T follicular helper cell (primary cell): ENCODE measurements at places on chromosomes 13 and 19.

- DNase-seq: no peak
These were observed 2758.2 kb downstream of the PCDH9 start for GRCh38 chr13:64471916-64472315.

DNA sequence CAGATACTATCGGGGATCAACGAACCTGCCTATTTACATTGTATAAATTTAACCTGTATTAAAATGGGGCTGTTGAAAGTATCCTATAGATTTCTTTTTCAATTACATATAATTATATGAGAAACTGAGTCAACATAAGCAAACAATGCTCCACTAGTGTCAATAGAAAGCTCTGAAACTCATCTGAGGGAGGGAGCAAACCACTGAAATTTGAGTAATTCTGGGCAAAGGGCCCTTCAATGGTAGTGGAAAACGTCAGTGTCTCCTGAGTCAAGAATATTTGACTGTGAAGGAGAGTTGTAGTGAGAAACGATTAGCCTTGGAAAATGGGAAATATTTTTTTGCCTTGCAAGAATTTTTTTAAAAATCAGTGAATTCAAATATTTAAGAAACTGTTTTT, 17.6 kb upstream of the VN1R4 start:
- DNase-seq: no peak

DNA sequence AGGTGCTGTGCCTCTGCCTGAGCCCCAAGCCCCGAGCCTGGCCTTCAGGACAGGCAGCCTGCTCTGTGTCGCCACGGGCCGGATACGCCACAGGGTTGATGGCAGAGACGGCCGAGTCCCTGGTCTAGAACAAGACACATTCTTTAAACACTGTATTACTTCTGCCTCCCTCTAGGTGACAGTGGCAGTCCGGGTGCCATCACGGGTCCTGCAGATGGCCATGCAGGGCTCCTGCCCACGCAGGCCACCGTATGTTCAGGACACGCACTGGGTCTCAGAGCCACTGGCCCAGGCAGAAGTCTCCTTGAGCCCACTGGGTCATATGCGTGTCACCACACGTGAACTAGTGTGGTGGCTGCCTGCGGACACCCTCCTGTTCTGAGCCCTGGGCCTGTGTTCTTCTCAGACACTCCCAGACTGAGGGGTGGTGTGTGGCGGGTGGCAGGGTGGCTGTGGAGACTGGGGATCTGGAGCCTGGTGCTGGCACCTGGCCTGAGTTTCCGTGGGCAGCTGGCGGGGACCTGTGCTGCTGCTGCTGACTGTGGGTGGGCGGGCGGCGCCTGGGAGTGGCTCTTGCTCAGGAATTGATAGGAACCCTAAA, 4.4 kb downstream of the PLEKHJ1 start:
- no peak for DNase-seq

DNA sequence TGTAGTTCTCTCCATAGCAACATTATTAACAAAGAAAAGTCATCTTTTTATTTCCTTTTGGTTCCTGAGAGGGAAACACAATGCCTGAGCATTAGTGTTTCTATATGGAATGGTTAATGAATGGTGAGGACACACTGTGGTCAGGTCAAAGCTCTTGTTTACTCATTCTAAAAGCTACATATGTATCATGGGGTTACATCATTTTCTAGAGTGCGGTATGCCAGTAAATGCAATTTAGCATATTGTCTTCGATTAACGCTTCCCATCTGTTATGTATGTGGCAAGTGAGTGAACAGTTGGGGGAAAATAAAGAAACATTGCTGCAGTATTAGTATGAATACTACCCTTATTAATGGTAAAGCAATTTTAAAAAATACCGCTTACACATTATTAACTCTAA, 1152.2 kb upstream of the SPRY2 start:
- DNase-seq: no peak

DNA sequence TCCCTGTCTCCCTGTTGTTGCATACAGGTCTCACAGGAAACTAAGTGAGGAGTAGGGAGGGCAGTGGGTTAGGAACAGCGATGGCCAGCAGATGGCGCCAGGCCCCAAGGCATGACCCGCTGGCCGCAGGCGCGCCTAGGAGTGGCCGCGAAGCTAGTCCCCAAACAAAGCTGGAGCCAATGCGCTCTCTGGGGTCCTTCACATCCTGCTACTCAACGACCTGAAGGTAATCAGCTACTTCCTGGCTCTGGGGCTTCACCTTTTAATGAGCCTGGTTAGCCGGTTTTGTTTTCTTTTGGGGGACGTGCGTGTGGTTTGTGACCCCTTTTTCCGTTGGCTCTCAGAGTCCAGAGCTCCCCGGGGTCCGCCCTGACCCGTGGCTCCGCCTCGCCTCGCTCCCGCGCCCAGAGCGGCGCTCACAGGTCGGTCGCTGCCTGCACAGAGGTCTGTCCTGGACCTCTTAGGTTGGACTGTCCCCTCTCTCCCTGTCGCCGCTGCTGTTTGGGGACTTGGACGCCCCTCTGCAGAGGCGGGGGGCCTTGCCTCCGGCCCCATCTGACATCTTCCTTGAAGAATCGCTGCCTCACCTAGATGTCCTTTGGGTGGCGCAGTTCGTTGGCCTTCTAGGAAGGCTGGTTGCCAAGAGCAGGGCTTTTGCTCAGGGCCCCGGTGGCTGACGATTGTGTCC, 62.2 kb upstream of the GTF3A start:
- DNase-seq: peak; percentile 56

DNA sequence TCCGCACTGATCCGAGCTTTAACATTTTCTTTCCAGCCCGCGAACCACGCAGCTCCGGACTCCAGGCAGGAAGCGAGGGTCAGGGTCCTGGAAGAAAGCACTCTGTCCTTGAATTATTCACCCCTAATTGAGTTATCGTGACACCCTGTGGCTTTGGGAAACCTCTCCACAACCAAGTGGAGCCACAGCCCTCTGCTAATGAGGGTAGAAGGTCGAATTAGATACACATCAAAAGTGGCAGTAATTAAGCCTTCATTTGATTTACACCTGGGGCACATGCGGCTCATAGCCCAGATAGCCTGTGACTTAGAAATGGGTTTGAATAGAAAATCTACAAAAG, 15.9 kb upstream of the RNF17 start:
- no peak for DNase-seq

GRCh38 chr19:58355908-58356765, 2.8 kb upstream of the A1BG start:
- peak; percentile 28 for DNase-seq

DNA sequence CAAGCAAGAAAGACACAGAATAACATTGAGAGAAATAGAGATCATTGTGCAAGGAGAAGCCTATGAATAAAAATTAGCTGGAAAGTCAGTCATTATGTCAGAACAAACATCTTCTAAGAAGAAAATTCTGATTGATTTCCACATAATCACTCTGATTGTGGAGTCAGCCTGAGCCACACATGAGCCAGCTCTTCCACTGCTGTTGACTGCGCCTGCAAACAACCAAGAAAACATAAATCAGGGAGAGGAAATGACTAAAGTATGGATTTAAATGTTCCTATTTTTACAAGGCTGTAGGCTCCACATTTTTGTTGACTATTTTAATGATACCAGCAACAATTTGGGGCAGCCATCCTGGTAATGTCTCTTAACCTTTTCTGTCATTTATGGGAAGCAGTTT, 962.3 kb downstream of the EFNB2 start:
- DNase-seq: no peak

- no peak for DNase-seq
These were observed 406.8 kb downstream of the MYO16 start for GRCh38 chr13:109036078-109036780.

DNA sequence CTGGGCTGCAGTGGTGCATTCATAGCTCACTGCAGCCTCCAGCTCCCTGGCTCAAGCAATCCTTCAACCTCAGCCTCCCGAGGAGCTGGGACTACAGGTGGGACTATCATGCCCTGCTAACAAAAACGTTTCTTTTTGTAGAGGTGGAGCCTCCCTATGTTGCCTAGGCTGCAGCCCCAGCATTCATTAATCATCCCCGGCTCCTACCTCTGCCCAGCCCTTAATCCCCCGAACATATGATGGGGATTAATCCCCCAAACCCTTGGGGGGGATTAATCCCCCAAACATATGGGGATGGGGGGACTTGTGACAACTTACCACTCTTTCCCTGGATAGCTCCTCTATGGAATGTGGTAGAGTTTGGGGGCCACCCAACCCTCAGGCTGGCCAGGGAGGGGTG, 45.9 kb downstream of the SUGP2 start:
- DNase-seq: no peak

GRCh38 chr19:33063356-33063752, 1.3 kb downstream of the RHPN2 start:
- DNase-seq: no peak

DNA sequence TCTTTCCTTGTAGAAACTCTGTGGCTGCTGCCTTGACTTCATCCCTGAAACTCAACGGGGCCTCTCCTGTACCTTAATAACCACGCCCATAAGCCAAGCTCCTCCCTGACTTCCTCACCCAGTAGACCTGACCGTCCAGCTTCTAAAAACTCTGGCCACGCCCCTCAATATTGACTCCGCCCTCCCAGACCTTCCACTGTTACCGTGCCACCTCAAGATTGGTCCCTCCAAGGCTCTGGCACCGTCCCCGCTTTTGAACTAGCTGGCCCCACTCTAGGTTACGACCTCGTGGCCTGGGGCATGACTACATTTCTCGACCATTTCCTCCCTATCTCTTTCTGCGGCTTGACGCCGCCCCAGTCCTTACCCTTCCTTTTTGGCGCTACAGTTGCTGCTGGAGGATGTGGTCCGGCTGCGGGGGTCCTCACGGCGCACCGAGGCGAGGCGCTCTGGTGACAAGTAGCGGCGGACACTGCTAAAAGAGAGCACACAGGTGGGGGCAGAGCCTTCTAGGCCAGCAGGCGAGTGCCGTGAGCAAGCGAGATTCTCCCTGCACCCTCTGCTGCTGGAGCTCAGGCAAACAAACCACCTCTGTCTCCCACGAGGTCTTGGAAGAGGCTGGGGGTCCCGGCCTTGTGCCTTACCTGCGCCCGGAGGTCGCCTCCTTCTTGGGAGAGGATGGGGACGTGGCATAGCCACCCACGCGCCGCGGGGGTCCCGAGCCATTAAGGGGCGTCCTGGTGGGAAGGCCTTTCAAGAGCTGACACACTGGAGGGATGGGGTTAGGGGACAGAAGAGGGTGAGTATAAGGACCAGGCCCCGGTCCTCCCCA, 2.3 kb upstream of the EML2 start:
- peak; percentile 5 for DNase-seq

DNA sequence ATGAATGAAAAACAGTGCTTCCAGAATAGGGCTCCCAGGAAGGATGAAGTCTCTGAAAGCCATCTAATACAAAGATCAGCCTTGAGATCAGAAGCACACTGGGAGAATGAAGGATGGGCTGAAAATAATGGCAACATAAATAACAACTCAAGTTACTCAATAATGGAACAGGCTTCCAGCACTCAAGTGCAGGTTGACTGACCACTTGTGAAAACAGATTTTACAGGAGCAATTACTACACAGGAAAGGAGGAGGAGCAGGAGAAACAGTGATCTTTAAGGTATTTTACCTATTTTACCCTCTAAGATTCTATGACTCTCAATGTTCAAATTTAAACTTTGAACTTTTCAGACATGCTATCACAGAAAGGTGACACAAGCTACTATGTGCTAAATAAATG, 106.0 kb downstream of the USP12 start:
- DNase-seq: no peak

DNA sequence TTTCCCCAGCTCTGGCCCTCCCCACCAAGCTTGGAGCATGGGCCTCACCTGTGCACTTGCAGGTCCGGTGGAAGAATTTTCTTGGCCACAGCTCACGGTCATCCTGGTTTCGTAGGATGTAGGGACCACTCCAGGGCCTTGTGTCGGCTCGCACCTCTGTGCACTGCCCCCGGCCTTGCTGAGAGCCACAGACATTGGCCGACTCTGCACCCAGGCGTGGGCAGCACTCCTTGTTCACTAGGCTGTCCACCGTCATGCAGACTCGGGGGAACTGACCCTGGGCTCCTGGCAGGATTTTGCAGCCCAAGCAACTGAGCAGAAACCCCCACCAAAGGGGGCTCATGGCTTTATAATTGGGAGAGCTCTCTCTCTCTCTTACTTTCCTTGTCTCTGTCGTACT, 569 bp downstream of the DCT start:
- DNase-seq: no peak

DNA sequence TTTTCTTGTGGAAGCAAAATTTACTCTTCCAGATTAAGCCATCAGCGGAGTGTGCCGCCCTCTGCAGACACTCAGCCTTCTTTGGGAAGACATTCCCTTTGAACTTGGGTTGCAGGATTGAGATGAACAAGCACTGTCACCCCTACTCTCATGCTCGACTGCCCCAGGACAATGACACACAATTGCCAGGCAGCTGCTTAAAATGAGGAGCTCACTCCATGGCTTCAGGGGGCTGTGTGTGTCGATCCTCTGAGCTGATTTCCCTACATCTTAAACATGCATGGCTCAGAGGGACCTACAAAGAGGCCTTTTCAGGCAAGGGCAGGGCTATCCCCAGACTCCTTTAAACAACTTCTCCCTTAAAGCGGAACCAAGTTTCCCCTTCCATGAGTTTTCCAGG, 107.5 kb upstream of the MBNL2 start:
- DNase-seq: no peak

DNA sequence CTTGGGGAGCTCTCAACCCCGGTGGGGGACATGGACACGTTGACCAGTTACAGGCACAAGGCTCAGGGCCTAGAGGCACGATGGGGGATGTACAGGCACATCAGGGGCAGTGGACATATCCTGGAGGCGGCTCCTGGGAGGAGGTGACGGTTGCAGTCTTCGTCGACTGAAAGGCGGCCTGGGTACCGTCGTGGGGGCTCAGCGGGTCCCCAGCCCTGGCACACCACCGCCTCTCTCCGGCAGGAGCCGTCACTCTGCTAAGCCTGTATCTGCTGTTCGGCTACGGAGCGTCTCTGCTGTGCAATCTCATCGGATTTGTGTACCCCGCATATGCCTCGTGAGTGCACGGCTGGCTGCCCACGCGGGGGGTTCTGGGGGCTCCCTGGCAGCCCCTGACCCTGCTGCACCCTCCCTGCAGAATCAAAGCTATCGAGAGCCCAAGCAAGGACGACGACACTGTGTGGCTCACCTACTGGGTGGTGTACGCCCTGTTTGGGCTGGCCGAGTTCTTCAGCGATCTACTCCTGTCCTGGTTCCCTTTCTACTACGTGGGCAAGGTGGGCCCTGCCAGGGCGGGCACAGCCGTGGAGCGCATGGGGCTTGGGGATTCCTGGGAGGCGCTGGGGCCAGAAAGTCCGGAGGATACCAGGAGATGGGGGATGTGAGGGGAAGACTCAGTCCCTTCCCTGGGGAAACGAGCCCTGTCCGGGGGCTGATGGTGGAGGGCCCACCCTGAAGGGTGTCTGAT, 4.2 kb downstream of the REEP6 start:
- DNase-seq: no peak

DNA sequence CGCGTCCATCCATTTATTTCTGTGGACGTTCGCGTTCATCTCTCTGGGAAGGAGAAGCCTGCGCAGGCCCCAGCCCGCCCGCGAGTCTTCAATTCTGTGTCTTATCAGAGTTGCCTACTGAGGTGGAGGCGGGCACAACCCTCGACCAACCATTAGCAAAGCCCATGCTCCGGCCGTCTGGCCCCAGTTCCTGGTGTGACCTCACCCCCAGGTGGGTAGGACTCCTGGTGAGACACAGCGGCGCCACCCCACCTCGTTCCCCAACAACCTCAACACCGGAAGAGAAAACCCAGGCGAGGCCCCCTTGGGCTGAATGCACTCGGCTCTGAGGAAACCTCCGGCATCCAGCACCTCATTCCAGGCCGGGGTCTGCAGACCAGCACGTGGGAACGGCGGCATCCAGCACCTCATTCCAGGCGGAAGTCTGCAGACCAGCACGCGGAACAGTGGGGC, 14.7 kb downstream of the ZNF787 start:
- DNase-seq: no peak
